Cortex of kidney (tissue), 1 donor: ENCODE measurements at places on chromosomes 11 and 22.

DNA sequence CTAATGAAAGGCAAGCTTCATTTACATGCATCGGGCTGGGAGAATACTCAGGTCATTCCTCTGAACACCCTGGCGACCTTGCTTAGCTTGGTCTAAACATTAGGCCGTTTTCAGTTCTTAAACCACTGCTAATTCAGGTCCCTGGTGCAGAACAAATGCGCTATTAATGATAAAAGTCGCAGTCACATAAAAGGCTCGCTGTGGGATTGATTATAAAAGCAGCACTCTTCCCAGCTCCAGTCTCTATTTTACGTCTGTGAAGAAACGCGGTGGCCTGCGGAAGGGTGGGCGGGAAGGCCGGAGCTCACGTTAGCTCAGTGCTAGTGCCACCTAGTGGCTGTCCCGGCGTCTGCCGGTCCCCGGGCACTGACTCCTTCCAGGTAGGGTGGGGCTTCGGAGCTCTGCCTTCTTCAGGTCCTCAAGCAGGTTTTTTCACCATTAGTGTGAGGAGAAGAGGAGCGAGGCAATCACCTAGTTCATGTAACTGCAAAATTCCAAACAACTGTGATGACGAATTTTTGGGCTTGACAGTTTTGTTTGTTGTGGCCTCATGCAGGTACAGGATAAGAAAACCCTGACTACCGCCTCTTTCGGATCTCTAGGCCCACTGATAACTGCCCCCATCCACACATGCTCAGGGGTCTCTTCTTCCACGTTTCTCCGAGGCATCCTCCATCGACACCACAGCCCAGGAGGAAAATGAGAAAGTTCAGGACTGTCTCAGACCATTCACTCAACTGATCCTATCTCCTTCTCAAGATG lies 66.5 kb upstream of the CLMP start:
- no peak for DNase-seq

- no peak for DNase-seq
Measured at GRCh38 chr11:95668131-95668530, 121.5 kb downstream of the FAM76B start.

DNA sequence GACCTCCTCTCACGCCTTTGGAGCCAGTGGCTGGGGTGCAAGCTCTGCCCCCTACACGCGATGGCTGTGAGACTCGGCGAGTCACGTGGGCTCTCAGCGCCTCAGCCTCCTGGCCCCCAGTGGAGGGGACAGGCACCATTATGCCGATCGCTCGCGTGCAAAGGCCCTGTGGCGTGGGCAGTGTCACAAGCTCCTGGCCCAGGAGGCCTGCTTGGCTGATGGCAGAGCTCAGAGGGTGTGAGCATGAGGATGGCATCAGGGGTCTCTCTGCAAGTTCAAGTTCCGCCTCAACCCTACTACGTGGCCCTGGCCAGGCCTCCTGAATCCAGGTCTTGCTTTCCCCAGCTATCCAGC lies 90.8 kb upstream of the KCNQ1OT1 start:
- DNase-seq = no peak

DNA sequence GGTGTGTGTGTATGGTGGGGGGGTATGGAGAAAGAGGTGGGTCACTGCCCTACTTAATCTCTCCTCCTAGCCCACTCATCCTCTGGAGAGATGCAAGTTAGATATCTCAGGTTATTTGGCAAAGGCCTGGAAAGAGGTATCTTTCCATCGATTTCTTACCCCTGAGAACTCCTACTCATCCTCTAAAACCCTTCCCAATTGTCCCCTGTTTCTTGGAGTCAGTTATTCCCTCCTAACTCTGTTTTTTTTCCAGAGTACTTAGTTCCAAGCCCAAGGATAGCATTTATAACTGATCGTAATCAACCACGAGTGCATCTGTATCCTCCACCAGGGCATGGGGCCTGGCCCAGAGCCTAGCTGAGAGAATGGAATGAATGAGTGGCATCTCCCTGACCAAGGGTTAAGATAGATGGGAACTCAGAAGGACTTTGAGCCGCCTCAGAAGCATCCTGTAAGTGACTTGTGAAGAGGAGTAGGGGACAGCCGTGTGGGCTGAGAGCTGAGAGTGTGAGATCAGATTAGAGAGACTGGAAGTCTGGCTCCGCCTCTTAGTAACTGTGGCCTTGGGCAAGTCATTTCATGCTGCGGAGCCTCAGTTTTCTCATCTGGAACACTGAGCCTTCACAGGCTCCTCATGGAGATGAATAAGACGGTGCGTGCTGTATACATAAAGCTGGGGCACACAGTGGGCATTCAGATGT lies 16.2 kb downstream of the CD6 start:
- DNase-seq = no peak

DNA sequence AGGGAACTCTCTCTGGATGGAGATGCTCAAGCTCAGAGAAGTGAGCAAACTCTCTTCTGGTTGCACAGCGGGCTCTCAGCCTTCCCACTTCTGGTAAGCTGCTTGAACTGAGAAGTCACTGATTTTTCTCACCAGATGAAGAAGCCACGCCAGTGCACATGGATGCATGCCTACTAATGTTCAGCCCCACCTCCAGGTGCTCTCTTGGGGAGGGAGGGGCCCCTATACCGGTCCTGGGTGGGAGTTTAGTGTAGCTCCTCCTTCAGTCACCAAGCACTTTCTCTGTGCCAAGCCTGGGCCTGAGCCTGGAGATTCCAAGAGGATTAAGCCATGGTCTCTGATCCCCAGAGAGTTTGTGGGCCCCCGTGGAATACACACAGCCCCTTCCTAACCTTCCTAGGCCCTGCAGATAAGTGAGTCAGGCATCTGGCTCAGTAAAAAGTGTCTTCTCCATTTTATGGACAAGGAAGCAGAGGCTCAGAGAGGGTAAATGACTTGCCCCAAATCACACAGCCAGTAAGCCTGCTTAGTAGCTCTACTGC lies 142.2 kb downstream of the ST3GAL4 start:
- DNase-seq = no peak

- no peak for DNase-seq
Measured at GRCh38 chr11:41461057-41461681, 1.7 kb upstream of the LRRC4C start.

GRCh38 chr11:117239295-117239694 lies 6.8 kb downstream of the RNF214 start:
- no peak for DNase-seq

DNA sequence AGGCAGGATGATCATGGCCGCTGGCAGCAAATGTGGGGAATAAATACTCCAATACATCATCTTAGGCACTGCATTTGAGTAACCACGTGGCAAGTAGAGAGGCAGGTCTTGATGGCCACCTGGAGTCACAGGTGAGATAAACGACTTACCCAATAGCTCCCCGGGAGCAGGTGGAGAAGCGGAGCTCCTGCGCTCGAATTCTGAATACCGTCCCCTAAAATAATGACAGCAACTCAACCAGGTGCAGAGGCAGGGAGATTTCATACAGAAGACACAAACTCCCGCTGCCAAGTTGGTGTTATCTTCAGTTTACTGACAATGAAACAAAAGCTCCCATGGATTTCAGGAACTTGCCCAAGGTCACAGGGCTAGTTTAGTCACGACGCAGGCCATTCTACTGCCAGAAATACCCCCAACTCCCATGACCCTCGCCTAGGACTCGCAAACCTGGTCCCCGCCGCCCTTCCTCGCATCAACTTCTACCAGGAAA lies 437 bp downstream of the SLC43A3 start:
- no peak for DNase-seq

GRCh38 chr11:121494355-121495099 lies 41.8 kb upstream of the SORL1-AS1 start:
- no peak for DNase-seq

- DNase-seq = no peak
Measured at GRCh38 chr22:44736581-44737405, 15.6 kb upstream of the ARHGAP8 start.

GRCh38 chr11:3909901-3910300 lies 54.4 kb downstream of the STIM1 start:
- DNase-seq = no peak

- no peak for DNase-seq
Measured at GRCh38 chr11:94776351-94777321, 8.5 kb downstream of the AMOTL1 start.

DNA sequence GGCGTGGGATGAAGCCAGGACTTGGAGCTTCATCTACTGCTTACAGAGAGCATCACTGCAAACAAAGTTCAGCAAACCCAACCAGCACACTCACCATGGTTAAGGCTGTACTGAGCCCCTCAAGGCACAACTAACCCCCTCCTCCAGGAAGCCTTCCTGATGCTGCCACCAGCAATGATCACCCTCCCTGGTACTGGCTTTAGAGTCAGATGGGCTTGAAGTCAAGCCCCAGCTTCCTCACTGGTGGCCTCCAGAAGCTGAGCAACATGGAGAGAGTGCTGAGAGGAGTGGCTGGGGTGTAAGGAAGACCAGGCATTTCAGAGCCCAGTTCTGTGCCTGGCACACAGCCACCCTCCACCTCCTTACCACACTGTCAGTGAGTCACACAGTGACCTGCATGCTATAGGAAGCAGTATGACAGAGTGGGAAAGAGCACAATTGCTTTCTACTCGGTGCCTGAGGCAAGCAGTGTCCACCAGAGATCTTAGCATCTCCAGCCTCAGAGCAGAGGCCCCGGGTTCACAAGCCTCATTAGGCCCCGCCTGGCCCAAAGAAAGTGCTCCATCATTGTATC lies 24.7 kb upstream of the BAIAP2L2 start:
- DNase-seq = no peak

- no peak for DNase-seq
Measured at GRCh38 chr11:31240340-31240904, 129.1 kb downstream of the DCDC1 start.

GRCh38 chr11:130866831-130867230 lies 49.4 kb downstream of the SNX19 start:
- DNase-seq = no peak

GRCh38 chr22:46043816-46044620 lies 67.1 kb upstream of the WNT7B start:
- DNase-seq = no peak

DNA sequence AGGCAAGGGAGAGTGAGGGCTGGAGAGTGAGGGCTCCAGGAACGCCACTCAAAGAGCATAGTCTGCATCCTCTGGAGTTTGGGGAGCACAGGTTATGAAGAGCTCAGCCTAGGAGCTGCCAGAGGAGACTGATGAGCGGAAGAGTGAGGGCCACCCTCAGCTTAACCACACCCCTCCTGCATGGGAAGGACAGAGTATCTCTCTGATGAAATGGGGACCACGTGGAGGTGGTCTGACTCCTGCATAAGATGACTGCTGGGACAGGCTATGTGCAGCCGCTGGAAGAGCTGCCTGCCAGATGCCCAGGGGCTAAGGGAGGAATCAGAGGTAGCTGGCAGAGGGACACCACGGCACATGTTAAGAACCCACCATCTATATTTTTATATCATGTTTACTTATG lies 162.9 kb upstream of the POU2AF2 start:
- DNase-seq = no peak

- DNase-seq = no peak
Measured at GRCh38 chr11:77752516-77752915, 68.0 kb downstream of the RSF1 start.

DNA sequence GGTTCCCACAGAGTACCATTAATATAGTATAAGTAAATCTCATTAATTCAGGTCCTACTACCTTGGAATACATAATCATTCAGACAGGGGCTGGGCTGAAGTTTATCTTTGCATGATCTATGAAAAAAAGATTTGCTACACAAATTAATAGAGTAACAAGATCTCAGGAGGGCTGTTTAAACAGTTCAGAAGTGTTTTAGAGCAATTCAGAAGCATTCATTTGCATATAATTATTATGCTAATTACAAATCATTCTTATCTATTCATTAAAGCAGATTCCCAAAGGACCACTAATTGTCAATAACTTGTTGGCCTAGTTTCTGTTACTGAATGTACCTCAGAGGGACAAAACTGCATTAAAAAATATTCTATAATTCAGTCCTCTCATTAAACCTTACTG lies 40.5 kb downstream of the PITPNB start:
- no peak for DNase-seq

GRCh38 chr11:24615451-24616160 lies 118.8 kb downstream of the LUZP2 start:
- no peak for DNase-seq

DNA sequence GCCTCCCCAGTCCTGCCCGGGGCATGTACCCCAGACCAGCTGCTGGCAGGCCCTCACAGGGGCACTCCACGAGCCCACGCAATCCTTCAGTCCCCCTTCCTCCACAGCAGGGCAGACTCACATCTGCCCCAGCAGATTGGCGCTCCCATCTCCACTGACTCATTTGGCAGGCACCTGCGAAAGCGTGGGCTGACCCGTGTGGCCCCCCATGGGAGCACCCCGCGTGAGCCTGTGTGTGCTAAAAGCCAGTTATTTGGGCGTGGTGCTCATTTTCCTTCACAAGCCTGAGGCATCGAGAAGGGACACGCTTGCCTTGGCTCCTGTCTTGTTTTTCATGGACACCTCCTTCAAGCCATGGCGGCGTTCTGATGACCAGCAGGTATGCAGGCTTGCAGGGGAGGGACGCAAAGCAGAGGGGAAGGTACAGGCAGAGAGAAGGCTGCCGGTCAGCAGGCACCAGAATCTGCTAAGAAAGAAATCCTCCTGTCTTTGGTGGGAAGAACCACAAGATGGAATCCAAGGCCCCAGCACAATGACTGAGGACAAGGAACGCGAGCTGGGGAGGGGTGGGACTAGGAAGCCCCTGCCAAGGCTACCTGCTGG lies 8.6 kb downstream of the NECTIN1 start:
- DNase-seq = no peak

- DNase-seq = no peak
Measured at GRCh38 chr11:587978-588380, 11.7 kb downstream of the PHRF1 start.

DNA sequence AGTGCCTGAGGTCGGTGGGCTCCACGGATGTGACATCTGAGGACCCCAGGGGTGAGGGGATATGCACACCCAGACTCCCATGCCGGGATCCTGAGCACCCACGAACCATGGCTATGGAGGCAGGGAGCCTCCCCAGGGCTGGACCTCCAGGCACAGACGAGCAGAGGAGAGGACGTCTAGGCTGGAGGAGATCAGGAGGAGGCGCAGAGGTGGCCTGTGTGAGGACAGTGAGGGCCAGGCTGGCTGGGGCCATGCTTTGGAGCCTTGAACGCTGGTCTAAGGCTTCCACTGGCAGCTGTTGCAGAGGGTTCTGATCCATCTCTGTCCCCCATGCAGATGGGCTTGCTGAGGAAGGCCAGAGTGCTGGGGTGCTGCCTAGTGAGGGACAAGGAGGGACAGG lies 29.0 kb downstream of the FGF4 start:
- no peak for DNase-seq

GRCh38 chr11:2551131-2551530 lies 106.3 kb downstream of the KCNQ1 start:
- no peak for DNase-seq

DNA sequence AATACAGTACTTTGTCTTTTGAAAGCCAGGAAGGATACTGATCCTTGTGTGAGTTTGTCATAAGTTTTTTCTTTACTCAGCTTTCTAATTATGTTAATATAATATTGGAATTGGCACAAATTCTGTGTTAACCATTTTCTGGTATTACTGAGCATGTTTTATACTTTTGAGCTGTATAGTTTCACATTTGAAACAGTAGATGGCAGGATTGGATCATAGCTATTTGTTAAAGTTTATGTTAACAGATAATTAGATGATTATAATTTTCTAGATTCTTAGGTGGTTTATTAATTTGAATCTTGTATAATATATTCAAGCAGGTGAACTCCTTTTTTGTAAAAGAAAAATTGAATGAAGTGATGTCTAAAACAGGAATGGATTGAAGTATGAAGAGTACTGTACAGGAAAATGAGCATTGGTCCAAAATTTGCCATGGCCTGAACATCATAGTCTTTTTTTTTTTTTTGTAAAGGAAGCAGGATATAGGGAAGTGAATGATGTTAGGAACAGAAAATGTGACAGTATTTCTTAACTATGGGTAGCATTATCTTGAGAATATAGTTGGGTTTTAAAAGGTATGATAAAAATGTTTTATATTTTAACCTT lies 102.0 kb downstream of the CYP2R1 start:
- DNase-seq = no peak
